EH (cell line): ENCODE measurements at places on chromosomes 2 and 18.

- DNase-seq: no peak
Measured at GRCh38 chr2:178295906-178296305, 101.6 kb downstream of the OSBPL6 start.

DNA sequence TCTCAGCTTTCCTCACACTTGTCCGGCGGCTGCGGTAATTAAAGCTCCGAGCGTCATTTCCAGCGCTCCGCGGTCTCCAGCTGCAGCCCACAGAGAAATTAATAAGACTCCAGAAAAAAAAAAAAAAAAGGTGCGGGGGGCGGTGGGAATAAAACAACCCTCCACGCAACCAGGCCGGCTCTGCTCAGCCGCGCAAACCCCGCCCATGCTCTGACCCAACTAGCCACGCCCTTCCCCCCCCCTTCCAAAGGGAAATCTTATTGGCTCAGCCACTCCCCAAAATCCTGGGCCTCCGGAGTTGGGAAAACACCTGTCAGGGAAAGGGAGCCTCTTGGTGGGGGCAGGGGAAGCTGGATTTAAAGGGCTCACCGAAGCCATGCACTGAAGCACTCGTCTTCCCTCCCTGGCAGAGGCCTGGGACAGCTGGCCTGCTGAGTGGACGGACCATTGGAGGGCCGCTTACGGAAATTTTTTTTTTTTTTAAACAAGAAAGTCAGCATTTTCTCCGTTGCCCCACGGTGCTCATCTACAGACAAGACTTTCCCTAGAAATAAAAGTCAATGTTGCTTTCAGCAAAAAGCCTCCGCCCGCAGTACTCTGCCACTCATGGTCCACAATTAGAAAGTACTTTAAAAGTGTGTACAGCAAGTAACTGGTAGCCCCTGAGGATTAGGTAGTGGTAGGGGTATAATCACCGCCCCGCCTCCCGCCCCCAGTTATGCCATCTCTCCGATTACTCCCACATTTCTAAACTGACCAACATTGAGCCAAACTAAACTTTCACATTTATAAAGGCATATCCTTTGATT is 674 bp upstream of the ERBB4 start:
- peak; percentile 13 for DNase-seq

DNA sequence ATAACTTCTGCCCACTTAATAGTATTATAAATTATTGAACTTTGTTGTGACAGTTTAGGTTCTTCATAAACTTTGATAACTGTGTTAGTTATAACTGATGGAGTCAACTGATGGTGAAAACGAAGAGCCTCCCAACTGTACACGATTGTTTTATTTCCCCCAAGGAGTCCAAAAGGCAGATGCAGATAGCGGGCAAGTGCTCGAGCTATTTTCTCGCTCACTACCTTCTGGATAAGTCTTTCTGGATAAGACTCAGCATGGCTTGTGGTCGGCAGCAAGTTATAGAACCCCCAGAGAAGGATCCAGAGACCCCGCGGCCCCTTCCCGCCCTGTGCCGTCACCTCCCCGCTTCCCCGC is 517 bp downstream of the GCFC2 start:
- no peak for DNase-seq

GRCh38 chr2:62320657-62321357 is 124.9 kb downstream of the B3GNT2 start:
- no peak for DNase-seq

GRCh38 chr2:37457401-37457901 is 113.0 kb downstream of the QPCT start:
- DNase-seq: peak; percentile 75

GRCh38 chr2:47086571-47086970 is 68.5 kb downstream of the STPG4 start:
- DNase-seq: no peak

- no peak for DNase-seq
Measured at GRCh38 chr2:139214801-139215200, 434.6 kb upstream of the NXPH2 start.

DNA sequence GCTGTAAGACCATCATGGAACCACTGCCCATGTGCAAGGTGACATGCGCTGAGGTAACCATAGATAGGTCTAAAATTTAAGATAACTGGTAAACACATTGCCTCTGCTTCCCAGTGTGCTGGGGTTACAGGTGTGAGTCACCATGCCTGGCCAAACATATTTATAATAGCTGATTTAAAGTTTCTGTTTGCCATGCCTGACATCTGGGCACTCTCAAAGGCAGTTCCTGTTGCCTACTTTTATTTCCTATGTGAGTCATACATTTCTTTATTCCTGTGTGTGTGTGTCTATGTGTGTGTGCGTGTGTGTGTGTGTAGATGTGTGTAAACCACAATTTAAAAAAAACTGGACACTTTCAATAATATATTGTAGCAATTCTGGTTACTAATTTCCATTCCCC is 415.2 kb upstream of the NETO1 start:
- DNase-seq: peak; percentile 13

- no peak for DNase-seq
Measured at GRCh38 chr2:109439986-109440385, 173.8 kb downstream of the SEPTIN10 start.

DNA sequence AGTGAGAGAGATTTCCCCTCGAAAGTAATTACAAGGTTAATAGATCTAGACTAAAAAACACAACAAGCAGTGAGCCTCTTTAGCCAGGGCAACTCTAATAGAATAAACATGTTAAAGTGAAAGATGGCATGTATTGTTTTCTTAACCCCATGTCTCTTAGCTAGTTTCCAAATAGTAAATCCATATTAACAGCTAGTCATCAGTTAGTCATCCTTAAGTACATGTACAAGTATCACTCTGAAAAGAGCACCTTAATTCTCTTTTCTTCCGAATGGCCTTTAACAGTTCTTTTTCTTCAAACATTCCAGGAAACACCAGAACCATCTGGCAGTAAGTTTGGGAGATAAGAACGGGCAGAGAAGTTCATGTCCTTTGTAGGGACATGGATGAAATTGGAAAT is 1480.0 kb downstream of the LRP1B start:
- no peak for DNase-seq

DNA sequence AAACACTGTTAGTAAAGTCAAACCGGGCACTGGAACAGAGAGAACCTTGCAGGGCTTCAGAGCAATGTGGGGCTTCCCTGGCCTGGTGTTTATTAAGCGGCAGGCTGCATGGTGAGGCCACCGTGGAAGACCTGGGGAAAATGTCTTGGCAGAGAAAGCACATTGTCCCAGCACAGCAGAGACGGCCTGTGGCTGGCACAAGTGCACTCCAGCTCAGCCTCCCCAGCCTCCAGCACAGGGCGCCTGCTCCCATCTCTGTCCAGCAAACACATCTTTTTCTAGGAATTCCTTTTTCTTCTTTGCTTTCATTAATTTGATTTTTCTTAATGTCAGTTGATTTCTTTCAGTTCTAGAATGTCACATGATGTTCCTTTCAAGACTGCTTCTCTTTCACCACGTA is 138.2 kb upstream of the NFATC1 start:
- no peak for DNase-seq

- DNase-seq: no peak
Measured at GRCh38 chr2:3265981-3266924, 111.4 kb downstream of the EIPR1 start.

- DNase-seq: no peak
Measured at GRCh38 chr2:58120626-58121229, 74.1 kb downstream of the VRK2 start.

- DNase-seq: no peak
Measured at GRCh38 chr2:113238871-113239839, 39.6 kb downstream of the PAX8 start.

GRCh38 chr2:36634981-36635597 is 37.1 kb upstream of the FEZ2 start:
- DNase-seq: peak; percentile 77

DNA sequence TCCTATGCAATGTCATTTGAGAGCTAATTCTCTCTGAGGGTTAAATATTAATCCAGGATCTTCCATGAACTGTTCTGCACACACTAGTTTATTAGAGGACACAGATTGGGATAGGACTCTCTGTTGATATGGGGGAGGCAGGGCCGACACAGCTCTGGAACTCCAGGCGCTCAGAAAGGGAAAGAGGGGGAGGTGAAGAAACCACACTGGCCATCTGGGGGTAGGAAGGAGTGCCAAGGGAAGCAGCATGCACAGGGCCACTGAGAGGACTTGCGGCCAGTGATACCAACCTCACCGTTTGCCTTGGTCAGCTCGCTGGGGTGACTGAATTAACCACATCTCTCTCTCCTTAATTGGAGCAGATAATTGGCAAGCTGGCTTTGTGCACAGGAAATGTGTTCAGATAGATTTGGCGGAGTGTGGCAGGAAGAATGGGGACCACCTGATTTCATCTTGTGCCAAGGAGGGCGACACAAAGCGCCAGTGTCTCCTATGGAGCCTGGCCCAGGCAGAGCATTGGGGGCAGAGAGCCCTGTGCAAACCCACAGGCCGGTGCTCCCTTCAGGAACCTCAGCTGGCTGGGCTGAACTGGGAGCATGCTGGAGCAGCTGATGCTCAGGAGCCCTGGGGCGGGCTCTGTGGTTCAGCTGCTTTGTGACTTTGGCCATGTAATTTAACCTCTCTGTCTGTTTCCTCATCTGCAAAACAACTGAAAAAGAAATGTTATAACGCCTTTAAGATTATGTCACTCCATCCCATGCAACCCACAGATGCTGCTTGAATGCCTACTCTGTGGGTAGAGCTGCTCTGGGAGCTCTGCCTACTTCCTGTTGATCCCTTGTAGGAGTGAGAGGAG is 114.7 kb upstream of the STON1 start:
- DNase-seq: peak; percentile 30

- DNase-seq: peak; percentile 15
Measured at GRCh38 chr2:53452957-53453748, 314.5 kb upstream of the CHAC2 start.

- no peak for DNase-seq
Measured at GRCh38 chr18:48402953-48403352, 6.2 kb downstream of the ZBTB7C start.

GRCh38 chr2:141199711-141200110 is 931.1 kb downstream of the LRP1B start:
- no peak for DNase-seq

- no peak for DNase-seq
Measured at GRCh38 chr2:9556121-9556743, 602 bp upstream of the ADAM17 start.
